Kidney (tissue), 22 donors: ENCODE measurements at places on chromosomes 5 and 9. TPM values are rescaled to one million over a fixed set of nuclear protein-coding genes. Genes with fewer than 3 reads are reported as not detected.

The TAF11L9 gene
- not detected for polyA plus RNA-seq

- no peak for DNase-seq
These were observed 93.0 kb downstream of the SUSD1 start for GRCh38 chr9:112081918-112082729.

GRCh38 chr5:31809050-31809870 is 170.3 kb downstream of the PDZD2 start:
- DNase-seq = no peak

GRCh38 chr5:157892974-157893373 is 34.0 kb upstream of the CLINT1 start:
- DNase-seq = no peak

GRCh38 chr9:105128908-105129600 is 115.4 kb upstream of the SLC44A1 start:
- peak; percentile 28 for DNase-seq

DNA sequence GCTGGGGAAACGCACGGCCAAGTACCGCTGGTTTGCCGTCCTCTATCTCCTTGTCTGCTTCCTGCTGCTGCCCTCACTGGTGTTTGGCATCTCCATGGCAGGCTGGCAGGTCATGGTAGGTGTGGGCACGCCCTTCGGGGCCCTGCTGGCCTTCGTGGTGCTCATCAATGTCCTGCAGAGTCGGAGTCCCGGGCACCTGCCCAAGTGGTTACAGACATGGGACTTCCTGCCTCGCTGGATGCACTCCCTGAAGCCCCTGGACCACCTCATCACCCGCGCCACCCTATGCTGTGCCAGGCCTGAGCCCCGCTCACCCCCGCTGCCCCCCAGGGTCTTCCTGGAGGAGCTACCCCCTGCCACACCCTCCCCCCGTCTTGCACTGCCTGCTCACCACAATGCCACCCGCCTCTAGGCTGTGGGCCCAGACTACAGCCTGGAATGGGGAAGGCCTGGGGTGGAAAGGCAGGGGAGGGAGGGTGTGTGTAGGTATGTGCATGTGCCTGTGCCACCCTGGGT is 2.5 kb downstream of the PFN3 start:
- DNase-seq = no peak
